ENCODE measurements at places on chromosomes 6 and 20. TPM values are rescaled to one million over a fixed set of nuclear protein-coding genes. Genes with fewer than 3 reads are reported as not detected.

SCRT2 gene
- not detected for total RNA-seq

MEP1A gene
- total RNA-seq: not detected

ZBP1 gene
- not detected for total RNA-seq

SLC4A11 gene
- 1.4 TPM for total RNA-seq

All from pericardium fibroblast (primary cell).